Right cardiac atrium (tissue), 5 donors: ENCODE measurements at places on chromosomes 5 and 9.
A peak's percentile ranks its signal among the peaks of the same experiment; 100 is the strongest.

GRCh38 chr9:35909274-35909673 is at the start of gene SPAAR:
Gene SPAAR, plus strand, starts transcription at chr9:35909490. Its CDS starts 974 bp downstream, at chr9:35910464.
- peak; percentile 76 for DNase-seq

DNA sequence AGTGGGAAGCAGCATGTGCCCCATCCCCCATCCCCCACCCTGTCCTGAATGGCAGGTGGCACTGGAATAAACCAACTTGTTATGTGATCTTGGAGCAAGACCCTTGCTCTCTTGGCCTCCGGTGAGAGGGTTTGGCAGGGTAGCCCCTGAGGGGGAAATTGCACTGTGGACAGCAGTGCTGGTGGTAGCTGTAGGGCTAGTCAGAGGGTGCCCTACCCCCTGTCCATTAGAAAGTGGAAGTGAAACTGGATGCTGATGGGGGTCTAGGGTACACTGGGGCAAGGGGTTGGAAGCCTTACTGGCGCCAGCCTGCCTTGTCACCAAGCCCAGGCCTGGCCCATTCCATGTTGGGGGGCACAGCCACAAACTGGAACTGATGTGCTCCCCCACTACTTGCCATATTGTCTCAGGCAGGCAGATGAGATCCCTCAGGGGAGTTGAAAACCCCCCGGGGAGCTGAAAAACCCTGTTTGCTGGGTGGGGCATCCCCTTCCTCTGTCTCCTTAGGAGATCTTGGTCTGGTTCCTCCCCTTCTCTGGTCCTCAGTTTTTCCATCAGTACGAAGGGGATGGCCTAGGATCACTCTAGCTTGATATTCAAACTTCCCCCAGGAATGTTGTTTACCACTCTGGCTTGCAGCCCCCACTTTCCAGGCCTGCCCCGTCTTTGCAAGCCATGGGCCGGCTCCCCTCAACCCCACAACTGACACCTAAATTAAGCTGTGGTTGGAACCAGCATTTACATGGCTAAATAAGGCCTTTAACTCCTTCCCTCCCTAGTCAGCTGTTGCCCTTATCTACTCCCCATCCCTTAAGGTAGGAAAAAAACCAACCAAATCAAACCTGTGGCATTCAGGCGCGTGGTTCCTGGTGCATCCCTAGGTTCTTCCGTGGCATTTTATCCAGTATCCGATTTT is 14.4 kb upstream of the SYNPO start:
- peak; percentile 63 for DNase-seq

DNA sequence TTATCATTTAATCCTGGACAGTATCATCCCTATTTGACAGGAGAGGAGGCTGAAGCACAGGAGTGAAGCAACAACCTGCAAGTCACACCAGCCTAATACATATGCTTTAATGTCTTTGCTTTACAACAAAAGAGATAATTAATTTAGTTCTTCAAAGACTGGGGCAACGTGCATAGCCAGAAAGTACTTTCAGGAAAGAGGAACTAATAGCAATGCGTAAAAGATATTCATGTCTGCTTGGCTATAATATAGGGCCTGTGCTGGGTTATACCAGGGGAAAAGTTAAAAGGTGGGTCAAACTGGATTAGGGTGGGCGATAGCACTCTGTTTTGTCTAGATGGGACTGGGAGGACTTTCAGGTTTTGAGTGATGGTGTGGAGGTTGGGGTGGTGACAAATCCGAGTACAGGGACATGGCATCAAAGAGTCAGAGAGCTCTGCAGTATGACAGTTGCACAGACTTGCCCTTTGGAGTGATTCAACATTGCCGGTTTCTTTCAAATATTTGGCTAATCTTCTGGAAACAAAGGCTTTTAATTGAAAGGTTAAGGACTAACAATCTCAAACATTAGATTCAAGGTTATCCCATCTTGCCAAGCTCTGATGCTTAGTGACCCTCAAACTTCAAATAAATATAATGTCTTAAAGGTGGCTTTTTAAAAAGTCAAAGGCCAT is 11.9 kb downstream of the DAB2 start:
- DNase-seq = no peak

GRCh38 chr5:74406844-74407243 is 233.7 kb downstream of the ENC1 start:
- DNase-seq = peak; percentile 78

- DNase-seq = peak; percentile 48
Measured at GRCh38 chr9:128276574-128277270, 646 bp downstream of the SWI5 start.

- no peak for DNase-seq
Measured at GRCh38 chr5:66814146-66814991, 218.2 kb downstream of the MAST4 start.

- DNase-seq = peak; percentile 78
Measured at GRCh38 chr9:126588491-126589168, 25.1 kb upstream of the LMX1B start.

DNA sequence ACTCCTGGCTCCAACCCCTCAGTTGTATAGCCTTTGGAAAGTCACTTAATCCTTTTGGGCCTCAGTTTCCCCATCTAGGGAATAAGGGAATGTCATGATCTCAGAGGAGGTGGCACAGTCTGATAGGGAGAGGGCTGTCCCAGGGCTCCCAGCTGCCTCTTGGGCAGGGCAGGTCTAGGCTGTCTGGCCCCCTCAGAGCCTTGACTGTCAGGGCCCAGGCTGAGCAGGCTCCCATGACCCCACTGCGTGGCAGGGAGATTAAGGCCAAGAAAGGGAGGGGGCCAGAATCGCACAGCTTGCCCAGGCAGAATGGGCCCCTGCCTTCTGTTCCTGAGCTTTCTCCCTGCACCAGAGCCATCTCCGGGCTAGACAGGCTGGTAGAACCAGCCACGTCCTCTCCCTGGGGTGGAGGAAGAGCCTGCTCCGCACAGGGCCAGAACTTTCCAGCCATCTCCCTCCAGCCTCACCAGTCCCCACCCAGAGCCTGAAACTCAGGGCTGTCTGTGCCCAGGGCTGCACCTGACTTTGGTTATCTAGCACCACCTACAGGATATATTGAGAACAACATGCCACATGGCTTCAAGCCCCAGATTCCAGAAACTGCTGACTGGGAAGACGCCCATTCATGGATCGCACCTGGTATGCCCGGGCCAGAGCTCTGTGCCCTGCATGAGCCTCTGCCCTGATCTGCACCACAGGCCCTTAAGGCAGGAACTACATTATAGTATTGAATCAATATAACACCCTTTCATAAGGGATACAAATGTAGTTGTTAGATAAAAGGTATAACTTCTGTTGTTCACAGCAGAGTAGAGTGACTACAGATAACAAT is 32.1 kb downstream of the NAIF1 start:
- DNase-seq = peak; percentile 87

DNA sequence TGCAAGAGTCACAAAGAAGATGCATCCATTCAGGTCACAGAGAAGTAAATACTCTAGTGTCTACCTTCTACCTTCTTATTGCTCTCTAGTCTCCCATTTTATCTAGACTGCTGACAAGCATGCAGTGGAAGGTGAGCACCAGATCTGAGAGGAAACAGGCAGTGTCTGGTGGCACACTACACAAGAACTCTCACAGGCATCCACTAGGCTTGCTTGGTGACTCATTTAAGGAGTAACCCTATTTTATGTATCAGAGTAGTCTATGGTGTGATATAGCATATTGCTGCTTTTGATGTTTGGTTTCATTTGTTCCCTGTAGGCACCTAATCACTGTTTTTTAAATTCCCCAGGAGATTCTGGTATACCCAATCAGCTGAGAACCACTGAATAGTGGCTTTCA is 1.6 kb upstream of the THBS4 start:
- no peak for DNase-seq

GRCh38 chr5:23208959-23209431 is 298.4 kb upstream of the PRDM9 start:
- no peak for DNase-seq

DNA sequence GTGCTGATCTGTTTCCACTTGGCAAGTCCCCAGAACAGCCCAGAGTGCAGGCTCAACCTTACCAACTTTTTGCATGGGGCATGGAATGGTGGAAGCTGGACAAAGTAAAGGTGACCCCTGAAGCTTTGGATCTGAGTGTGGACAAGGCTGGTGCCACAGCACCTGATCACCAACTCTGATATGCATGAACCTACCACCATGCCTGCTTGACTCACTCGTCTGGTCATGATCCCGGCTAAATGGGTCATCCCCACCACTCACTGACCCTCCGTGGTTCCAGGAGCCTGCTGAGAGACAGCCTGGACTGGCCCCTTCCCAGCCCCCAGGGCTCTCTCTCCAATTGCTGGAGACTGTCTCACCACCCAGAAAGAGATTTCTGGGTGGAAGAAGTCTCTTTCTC is 14.4 kb upstream of the SLC22A4 start:
- DNase-seq = no peak

DNA sequence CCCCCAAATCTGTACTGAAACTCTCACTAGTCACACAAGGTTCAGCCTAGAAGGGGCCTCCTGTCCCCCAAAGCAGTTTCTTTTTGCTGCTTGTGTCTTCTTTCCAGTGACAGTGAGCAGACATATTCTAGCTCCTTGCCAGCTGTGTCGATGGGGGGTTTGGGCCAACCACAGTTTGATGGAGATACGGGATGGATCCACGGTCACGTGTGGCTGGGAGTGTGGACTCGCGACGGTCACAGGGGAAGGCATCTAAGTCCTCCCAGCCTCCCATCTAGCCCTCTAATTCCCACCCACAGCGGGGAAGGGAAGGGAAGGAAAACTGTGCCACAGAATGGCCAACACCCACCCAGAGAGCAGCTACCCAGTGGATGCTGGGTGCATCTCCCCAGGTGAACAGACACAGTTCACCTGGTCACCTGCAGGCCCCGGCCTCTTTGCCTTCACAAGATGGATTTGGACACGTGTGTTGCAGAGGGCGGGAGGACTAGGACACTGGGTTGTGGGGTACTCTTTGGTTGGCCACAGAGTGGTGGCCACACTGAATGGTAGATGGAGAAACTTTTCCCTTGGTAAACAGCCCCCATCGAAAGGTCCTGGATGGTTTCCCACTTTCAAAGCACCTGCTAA is 54.4 kb downstream of the CRB2 start:
- DNase-seq = no peak
